Activated CD4-positive, alpha-beta T cell treated with anti-CD3 and anti-CD28 coated beads for 4 hours (primary cell): ENCODE measurements at places on chromosomes 1 and 21.

GRCh38 chr1:63127376-63127775 is 195.0 kb upstream of the FOXD3 start:
- no peak for DNase-seq

GRCh38 chr21:34083357-34083756 is 10.0 kb downstream of the MRPS6 start:
- DNase-seq, result no peak

- DNase-seq, result no peak
Observed at GRCh38 chr21:44485254-44485793, 30.0 kb downstream of the LRRC3 start.

- DNase-seq, result no peak
Observed at GRCh38 chr1:167196166-167196565, 24.5 kb upstream of the POU2F1 start.

- DNase-seq, result no peak
Observed at GRCh38 chr1:231194843-231195516, 33.1 kb downstream of the TRIM67 start.

DNA sequence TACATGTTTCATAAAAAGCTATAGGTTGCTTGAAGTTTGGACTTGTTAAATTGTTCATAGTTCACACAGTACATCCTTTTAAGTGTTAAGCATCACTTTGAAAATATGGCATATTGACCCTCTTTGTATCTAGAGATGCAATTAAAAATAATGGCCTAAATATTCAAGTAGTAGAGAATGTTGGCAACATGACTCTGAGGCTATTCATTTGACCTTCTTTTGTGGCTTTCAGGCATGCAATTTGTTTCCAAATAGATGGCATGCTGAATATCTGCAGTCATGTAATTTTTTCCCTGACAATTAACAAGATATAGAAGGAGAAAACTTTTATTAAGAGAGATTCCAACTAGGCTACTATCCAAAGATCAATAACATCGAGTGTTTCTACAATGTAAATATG is 230.5 kb upstream of the ZRANB2 start:
- no peak for DNase-seq

GRCh38 chr1:53987880-53988279 is 30.1 kb downstream of the LDLRAD1 start:
- no peak for DNase-seq

GRCh38 chr1:193156117-193156821 is 30.1 kb downstream of the B3GALT2 start:
- DNase-seq, result no peak

- no peak for DNase-seq
Observed at GRCh38 chr1:20403423-20404145, 82.4 kb downstream of the CAMK2N1 start.

GRCh38 chr1:183817576-183818288 is 12.8 kb downstream of the RGL1 start:
- DNase-seq, result no peak

GRCh38 chr1:71101839-71102376 is 21.1 kb upstream of the ZRANB2 start:
- no peak for DNase-seq

GRCh38 chr1:224435999-224436398 is 1.4 kb upstream of the WDR26 start:
- DNase-seq, result no peak

- no peak for DNase-seq
Observed at GRCh38 chr1:51901151-51901550, 22.6 kb upstream of the NRDC start.

GRCh38 chr1:46532498-46533178 is 18.8 kb downstream of the KNCN start:
- DNase-seq, result peak; percentile 70

- DNase-seq, result no peak
Observed at GRCh38 chr21:28654406-28654805, 338.3 kb downstream of the LTN1 start.

DNA sequence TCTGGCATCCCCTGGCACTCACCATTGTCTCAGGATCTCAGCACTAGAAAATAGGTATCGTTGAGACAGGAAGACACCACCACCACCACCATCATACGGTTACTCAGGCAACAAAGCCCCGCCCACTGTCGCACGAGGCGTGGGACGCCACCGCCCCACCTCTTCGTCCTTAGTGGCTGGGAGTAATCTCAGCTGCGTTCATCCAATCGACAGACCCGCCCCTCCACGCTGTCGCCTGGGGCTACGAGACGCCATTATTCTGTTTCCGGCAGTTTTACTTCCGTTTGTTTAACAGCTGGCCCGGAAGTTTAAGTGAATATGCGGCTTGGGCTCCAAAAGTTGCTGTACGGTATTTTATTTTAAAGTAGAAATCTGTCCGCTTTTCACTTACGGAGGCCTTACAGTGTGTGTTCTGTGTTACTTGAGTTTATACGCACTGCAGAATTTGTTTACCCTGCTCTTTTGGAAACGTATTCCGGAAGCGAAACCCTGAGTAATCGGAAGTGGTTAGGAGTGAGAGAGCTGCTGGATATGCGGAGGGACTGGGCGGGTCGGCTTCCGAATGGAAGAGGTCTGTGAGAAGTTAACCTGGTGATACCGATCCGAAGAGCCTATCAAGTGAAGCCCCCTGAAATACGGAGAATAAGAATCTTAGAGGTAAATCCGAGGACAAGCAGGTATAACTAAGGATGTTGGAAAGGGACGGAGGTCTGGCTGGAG is at the start of the genes BLZF1 and NME7:
BLZF1 (plus strand) TSS at position 510 of the 720 bp plus-strand sequence. CDS start 1,328 bp downstream, outside the sequence.
NME7 (minus strand) TSS at position 112 of the 720 bp plus-strand sequence; CDS start at position 25, 87 bp downstream.
- peak; percentile 97 for DNase-seq

GRCh38 chr1:3063379-3064295 is 5.4 kb upstream of the PRDM16 start:
- DNase-seq, result no peak

DNA sequence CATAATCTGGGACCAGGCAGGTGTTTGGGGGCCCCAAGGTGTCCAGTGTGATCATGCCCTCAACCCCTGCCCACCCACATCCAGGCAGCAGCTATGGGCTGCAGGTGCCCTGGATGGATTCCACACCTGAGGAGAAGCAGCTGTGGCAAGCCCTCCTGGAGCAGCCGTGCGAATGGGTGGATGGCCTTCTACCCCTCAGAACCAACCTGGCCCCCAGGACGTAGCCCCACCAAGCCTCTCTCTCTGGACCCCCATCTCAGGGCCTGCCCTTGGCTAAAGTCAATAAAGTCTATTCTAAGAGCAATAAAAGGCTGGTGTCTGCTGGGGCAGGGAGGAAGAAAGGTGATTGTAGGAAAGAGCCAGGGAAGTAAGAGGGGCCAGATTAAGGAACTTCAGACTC is 11.8 kb downstream of the SYTL1 start:
- no peak for DNase-seq
